Trophoblast cell (in vitro differentiated cells and primary cell): ENCODE measurements at places on chromosomes 2 and 18.

DNA sequence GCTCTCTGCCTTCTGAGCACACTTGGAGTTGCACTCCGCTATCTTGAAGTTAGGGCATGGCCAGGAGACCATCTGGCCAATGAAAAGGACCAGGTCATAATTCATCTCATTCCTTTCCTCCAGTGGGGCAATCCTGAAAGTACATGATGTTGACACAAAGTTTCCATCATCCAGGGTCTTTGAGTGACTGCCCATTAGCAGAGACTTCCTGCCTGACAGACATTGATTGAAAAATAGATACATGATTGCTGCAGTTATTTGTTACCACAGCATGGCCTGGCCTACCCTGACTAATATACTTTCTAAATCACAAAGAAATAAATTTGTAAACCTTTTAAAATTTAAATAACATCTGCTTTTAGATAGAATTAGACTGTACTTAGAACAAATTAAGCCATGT is 50.0 kb upstream of the SCG2 start:
- no peak for DNase-seq

DNA sequence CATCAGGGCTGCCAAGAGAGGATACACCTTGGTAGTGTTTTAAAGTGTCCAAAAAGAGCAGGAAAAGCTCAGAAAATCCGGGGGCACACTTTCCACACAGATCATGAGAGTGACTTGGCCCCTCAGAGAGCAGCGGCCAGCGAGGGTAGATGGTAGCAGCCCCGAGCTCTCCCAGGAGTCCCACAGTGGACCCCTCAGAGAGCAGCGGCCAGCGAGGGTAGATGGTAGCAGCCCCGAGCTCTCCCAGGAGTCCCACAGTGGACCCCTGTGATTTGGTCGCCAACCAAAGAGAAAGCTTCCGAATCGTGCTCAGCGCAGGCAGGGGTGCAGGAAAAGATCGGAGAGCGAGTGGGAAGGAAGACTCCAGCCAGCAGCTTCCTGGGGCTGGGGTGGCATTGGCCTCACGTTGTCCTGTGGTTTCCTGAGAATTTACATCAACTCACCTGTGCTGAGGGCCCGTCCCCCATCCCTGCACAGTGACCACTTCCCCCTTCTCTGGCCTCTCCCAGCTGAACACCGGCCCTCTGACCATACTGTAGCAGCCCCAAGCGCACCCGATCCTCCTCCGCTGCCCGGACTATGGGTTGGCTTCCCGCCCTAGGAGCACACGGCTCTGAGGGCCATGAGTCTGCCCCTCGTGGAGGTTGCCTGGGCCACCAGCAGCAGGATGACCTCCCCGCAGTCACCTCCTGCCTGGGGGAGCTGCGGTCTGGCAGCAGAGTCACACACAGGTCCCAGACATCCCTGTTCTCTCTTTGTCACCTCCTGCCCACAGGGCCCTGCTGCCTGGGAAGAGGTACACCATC is 33.7 kb downstream of the MTERF4 start:
- DNase-seq = no peak

DNA sequence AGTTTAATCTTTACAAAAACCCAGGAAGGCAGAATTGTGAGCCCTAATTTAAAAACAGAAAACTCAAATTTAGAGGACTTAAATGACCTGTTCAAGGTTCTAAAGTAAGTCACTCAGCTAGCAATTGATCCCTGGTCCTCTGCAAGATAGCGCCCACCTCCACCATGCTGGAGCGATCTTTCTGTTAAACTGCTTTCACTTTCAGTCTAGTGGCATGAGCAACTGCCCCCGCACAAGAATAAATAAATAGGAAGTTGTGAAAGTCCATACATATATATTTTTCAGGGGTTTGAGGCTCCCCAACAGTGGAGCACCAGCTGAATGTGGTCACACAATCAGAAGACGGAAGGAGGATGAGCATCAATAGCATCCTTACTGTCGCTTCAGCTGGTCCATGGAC is 217.9 kb downstream of the NAPG start:
- no peak for DNase-seq

GRCh38 chr18:74836296-74837139 is 238.8 kb downstream of the ZNF407 start:
- no peak for DNase-seq
